ENCODE measurements at places on chromosomes 6 and 20.

GRCh38 chr6:168165373-168165772 is 86.4 kb upstream of the FRMD1 start:
- DNase-seq = no peak

DNA sequence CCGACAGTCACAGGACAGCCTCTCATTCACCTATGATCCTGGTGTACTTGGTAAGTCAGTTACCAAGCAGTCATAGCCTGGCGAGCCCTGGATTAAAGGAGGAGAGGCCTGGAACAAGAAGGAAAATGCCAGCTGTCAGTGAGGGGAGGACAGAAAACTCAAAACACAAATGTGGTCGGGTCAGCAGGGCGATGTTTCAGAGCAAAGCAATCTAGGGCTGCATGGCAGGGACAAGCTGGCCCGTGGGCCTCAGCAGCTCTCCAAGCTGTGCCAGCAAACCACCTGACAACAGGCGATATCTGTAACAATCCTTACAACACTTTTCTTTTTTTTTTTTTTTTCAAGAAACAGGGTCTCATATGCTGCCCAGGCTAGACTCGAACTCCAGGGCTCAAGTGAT is 40.3 kb downstream of the MGME1 start:
- DNase-seq = no peak

DNA sequence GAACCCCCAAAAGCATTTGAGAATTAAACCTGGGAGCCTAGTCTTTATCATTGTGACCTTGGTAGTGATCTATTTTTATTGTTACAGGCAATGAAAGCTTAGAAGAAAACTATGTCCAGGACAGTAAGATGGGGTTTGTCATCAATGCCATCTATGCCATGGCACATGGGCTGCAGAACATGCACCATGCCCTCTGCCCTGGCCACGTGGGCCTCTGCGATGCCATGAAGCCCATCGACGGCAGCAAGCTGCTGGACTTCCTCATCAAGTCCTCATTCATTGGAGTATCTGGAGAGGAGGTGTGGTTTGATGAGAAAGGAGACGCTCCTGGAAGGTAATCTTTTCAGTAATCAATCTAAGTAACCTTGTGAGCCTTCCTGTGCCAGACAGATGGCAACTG is 191.5 kb upstream of the RAB32 start:
- no peak for DNase-seq

- no peak for DNase-seq
Measured at GRCh38 chr6:36915599-36915998, 29.8 kb downstream of the C6orf89 start.

DNA sequence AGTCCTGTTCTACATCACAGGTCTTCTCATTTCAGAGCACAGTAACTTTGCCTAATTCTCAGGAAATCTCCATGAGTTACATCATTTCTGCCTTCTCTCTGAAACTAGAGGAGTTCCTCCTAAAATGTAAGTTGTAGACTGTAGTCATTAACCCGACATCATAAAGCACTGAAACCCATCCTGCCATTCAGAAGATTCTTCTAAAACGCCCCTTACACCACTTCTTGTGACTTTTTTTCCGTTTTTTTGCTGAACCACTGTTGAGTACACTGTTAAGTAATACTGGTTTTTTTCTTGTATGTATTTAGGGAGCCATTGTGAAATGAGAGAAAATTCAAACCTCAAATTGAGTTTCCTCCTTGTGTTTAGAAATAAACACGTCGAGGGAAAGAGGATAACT is 117.3 kb downstream of the MAP3K4 start:
- DNase-seq = no peak

DNA sequence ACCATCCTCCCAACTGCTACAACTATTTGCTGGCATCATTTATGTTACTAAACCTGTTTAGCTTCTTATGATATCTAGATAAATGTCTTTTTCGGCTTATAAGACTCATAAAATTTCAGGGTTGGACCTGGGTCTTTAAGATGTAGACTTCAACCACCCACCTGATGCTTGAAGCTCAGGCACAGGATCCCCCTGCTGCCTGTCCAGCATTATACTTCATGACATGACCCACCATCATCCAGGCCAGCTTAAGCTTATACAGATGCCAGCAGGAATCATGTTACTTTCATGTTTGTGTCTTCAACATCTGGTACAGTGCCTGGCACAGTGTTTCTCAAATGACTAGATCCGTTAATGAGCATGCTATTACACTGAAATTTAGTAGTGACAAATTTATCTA is 47.4 kb downstream of the SLC17A5 start:
- DNase-seq = no peak

DNA sequence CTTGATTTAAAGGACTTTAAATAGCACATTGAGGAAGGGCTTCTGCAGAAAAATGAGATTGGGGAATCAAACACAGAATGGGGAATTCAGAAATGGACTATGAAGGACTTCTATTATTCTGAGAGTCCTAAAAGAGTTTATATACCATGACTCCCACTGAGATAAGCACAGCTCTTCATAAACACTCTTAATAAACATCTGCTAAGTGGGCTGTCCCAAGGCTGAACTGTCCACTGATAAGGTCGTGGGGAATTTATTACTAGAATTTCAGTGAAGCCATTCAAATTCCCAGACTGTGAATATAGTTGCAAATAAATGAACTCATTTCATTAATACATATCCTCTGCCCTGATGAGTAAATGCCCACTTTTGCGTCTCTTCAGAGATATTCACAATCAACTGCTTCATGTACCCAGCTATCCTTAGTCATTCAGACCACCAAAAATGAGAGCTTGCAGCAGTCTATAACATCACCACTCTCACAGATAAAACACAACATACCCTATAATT is 468.2 kb upstream of the RUNX2 start:
- no peak for DNase-seq

GRCh38 chr6:42545226-42545773 is 18.5 kb upstream of the UBR2 start:
- no peak for DNase-seq

GRCh38 chr6:16184129-16184528 is 54.3 kb upstream of the GMPR start:
- no peak for DNase-seq
